ENCODE measurements at places on chromosomes 13 and 19. TPM values are rescaled to one million over a fixed set of nuclear protein-coding genes. Genes with fewer than 3 reads are reported as not detected.

DNA sequence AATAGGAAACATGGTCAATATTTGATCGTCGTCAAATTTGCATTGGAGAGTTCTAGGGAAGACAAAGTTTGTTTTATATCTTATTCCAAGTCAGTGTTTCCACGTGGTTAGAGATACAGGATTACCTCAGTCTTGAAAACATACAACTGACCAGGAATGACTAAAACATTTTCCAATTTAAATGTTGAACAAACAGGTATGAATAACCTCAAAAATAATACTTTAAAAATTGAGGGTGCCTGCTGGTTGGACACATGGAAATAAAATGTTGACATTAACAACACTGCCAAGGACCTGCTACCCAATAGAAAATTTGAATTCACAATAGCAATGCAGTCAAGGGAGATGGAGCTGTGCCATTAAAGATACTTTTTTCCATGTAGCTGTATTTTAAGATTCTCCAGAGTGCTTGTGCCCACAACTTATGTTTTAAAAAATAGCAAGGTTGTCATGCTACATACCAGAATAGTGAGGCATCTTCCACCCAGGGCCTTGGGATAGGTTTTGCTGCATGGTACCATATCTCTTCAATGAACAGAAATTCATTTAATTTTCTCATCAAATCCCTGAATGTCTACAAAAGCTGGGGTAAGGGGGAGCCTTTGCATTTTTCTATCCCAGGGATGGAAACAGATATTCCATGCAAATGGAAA lies 260.8 kb downstream of the EFNB2 start:
- H3K4me1 ChIP-seq: no peaks in the 10 kb centered on the region
- H3K27me3 ChIP-seq: no peaks in the 10 kb centered on the region
- H3K4me3 ChIP-seq: no peak overlapping the region
- no peak for DNase-seq

- no peak overlapping the region for H3K27ac ChIP-seq
- DNase-seq: no peak
- H3K36me3 ChIP-seq: no peaks in the 10 kb centered on the region
- H3K4me3 ChIP-seq: no peak overlapping the region
- H3K27me3 ChIP-seq: no peaks in the 10 kb centered on the region
Observed at GRCh38 chr13:37450276-37450675, 148.3 kb downstream of the POSTN start.

DNA sequence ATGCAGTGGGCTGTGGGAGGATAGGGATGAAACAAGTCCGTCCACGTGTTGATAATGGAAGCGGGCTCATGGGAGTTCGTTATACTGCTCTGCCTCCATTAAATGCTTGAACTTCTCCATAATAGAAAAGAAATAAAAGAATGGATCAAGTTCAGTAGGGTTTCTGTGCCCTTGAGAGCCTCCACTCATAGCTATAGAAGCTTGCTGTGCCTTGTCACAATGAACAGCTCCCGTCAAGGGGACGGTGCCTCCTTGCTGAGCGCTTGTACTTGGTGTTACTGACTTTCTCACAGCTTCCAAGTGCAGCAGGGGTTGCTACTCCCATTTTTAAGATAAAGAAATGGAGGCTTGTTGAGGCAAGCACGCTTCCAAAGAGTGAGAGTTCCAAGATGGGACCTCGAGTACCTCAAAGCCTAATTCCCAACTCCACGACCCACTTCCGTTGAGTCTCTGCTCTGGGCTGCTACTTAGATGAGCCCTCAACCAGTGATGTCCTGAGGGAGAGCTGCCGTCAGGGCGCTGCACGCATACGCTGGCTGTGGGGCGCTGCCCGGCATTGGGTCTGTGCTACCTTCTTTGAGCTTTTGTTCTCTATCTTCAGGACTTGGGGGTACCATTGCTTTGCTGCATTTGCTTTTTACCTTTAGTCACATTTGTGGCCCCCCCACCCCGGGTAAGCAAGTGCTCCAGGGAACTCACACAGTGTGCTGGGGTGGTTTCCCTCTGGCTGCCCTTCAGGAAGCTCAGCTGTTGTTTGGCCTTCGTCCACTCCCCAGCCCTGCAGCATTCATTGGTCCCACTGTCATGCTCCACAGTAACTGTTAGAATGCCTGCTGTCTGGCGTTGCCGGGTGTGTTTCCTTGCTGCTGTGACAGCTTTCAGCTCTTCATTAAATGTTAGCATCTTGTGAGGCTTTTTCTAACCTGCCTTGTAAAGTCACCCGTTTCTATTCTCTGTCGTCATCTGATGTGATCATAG lies 9.5 kb downstream of the SNRNP70 start:
- peaks cover 23% of the 10 kb centered on the region for H3K36me3 ChIP-seq
- no peaks in the 10 kb centered on the region for H3K27me3 ChIP-seq
- no peak overlapping the region for H3K4me3 ChIP-seq
- DNase-seq: no peak
- peaks cover 15% of the 10 kb centered on the region for H3K4me1 ChIP-seq

- H3K27me3 ChIP-seq: no peaks in the 10 kb centered on the region
- H3K4me1 ChIP-seq: peaks cover 19% of the 10 kb centered on the region
Observed at GRCh38 chr19:866769-867300, 7.4 kb downstream of the CFD start.

DNA sequence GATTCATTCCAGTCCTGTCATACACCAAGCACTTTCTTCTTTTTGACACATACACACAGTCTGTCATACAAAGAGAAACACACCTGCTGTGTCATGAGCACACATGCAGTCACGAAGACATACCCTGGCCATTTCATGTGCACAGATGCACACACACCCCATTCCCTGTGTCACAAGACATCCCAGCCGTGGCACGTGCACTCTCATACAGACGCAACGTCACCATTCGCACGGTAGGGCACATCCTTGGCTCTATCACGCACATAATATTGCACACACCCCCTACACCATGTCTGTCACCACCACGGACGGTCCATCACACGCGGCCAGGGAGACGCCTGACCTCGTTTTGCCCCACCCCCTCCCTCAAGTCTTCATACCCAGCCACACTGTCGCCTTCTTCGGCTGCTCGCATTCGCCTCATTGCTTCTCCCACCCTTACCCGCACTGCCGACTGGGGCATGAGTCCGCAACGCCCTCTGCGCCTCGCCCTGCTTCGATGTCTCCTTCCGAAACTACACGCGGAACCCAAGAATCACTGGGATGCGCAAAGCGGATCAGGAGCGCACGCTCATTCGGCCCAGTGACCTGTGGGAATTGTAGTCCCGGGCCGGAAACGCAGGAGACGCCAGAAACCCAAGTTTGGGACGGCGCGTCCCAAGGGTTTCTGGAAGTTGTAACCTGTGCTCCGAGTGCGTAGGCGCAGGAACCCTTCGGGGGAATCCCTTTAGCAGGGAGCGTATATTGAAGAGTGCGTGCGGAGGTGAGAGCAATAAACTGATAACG lies 6.8 kb upstream of the ZNF283 start:
- H3K36me3 ChIP-seq: no peaks in the 10 kb centered on the region
- H3K4me1 ChIP-seq: peaks cover 5% of the 10 kb centered on the region
- H3K4me3 ChIP-seq: no peak overlapping the region

DNA sequence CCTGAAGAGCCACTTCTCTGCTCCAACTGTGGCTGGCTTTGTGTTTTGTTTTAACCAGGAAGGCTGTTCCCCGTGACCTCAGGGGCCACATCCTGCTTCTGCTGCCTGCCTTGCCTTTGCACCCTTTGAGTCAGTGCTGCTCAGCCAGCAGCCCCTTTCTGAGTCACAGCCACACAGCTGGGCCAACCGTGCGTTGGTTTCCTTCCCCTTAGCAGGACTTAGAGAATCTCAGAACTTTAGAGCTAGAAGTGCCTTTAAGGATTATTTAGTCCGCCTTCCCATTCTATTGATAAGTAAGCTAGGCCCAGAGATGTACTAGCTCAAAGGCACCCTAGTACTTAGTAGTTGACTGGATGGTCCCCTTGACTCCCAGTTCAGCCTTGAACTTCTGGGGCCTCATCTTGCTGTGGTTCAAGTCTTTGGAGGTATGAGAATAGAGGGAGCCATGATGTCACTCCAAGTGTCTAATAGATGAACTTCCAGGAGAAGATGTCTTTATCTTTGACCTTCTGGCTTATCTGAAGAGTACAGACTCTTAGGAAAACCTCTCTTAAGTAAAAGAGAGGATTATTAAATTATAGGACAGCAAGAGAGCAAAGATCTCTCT lies 8.0 kb downstream of the RGCC start:
- no peaks in the 10 kb centered on the region for H3K4me1 ChIP-seq
- DNase-seq: peak; percentile 28
- H3K4me3 ChIP-seq: no peak overlapping the region
- H3K27ac ChIP-seq: peak overlapping the region; percentile 58
- no peaks in the 10 kb centered on the region for H3K27me3 ChIP-seq

DNA sequence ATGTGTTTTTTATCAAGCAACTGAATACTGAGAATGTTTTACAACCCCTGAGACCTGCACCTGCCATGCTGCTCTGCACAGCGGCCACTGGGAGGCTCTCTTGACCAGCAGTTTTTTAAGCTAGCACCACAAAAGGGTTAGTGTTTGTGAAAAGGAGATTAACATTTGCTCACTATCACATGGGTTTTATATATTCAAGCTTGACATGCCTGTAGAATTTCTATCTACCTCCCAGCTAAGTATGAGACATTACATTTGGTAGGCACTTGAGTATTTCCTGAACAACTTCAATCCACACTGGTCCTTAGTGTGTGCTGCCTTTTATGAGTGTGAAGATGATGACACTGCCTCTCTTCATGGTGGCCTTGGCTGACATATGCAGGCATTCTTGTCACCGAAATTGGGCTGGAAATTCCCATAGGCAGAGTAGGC lies 1238.9 kb downstream of the UQCRFS1 start:
- H3K4me3 ChIP-seq: no peak overlapping the region
- H3K27ac ChIP-seq: no peak overlapping the region
- no peaks in the 10 kb centered on the region for H3K4me1 ChIP-seq
- no peaks in the 10 kb centered on the region for H3K27me3 ChIP-seq

DNA sequence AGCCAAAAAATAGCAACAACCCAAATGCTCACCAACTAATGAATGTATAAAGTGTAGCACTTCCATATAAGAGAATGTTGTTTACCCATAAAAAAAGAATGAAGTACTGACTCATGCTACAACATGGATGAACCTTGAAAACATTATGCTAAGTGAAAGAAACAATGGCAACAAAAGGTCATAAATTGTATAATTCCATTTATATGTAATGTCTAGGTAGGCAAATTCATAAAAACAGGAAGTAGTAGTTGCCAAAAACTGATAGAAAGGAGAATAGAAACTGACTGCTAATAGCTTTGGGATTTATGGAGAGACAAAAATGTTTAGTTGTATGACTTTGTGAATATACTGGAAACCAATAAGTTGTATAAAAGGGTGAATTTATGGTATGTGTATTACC lies 21.6 kb downstream of the MYCBP2 start:
- H3K36me3 ChIP-seq: no peaks in the 10 kb centered on the region
- no peaks in the 10 kb centered on the region for H3K27me3 ChIP-seq
- no peak for DNase-seq
- H3K4me1 ChIP-seq: peaks cover 35% of the 10 kb centered on the region

- no peak for DNase-seq
- no peaks in the 10 kb centered on the region for H3K27me3 ChIP-seq
- no peak overlapping the region for H3K4me3 ChIP-seq
Observed at GRCh38 chr19:6678690-6679109, 8.7 kb upstream of the TNFSF14 start.

- no peaks in the 10 kb centered on the region for H3K27me3 ChIP-seq
- no peak for DNase-seq
- no peak overlapping the region for H3K27ac ChIP-seq
- no peaks in the 10 kb centered on the region for H3K36me3 ChIP-seq
Observed at GRCh38 chr19:32176591-32176990, 168.8 kb upstream of the ZNF507 start.

DNA sequence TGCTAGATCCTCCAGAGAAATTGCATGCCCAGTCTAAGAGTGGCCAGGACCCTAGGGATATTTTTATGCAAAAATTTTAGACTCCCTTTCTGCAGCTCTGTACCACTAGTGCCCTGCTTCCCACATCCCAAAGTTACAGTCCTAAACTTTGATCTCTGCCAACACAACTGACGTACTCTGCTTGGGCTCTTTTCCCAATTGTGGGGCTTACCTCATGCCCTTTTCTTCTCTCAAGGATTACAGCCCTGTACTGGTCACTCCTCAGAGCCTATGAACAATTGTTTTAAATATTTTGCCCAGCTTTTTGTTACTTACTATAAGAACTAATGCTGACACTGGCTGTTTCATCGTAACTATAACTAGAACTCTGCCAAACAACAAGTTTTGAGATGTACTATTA lies 57.8 kb upstream of the FBXL3 start:
- H3K27ac ChIP-seq: no peak overlapping the region
- H3K27me3 ChIP-seq: no peaks in the 10 kb centered on the region
- peaks cover 25% of the 10 kb centered on the region for H3K36me3 ChIP-seq
- H3K4me3 ChIP-seq: no peak overlapping the region

DNA sequence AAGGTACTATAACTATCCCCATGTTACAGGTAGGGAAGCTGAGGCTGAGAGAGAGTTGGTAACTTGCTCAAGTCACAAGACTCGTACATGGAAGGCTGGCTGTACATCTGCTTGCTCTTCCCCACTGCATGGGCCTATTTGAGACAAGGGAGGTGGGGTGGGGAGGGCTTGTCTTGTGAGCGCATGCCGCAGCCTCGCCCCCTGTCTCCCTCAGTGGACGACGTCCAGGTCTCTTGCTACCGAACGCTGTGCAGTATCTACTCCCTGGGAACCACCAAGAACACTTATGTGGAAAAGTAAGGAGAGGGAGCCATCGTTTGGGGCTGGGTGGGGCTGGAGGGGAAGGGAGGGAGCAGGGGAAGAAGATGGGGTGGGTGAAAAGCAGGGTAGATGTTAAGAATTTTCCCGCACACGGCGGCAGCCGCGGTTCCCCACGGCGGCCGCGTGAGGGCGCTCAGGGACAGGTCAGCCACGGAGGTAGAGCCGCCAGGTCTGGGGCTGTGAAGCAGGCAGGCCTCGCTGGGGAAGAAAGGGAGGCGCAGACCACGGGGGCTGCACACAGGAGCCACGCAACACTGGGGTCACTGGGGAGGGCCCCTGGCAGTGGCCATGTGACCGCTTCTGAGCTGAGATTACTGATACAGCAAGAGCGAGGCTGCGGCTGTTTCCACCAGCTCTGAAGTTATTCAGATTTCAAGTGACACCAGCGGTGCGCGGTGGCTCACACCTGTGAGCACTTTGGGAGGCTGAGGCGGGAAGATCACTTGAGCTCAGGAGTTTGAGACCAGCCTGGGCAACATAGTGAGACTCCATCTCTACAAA lies 81.5 kb downstream of the RYR1 start:
- DNase-seq: peak; percentile 71
- no peak overlapping the region for H3K4me3 ChIP-seq
- H3K27ac ChIP-seq: no peak overlapping the region
- no peaks in the 10 kb centered on the region for H3K36me3 ChIP-seq

GRCh38 chr19:42254089-42254849 lies 659 bp downstream of the ERF start:
- H3K4me1 ChIP-seq: peaks cover 36% of the 10 kb centered on the region
- no peaks in the 10 kb centered on the region for H3K36me3 ChIP-seq
- peak overlapping the region; percentile 98 for H3K27ac ChIP-seq
- DNase-seq: peak; percentile 79

The GPR18 gene
- not detected for total RNA-seq

The KLK2 gene
- not detected for total RNA-seq

The TGFBR3L gene
- 9.9 TPM for total RNA-seq

The SIGLEC6 gene
- not detected for total RNA-seq

The MPHOSPH8 gene
- total RNA-seq: 23.4 TPM

The INAFM1 gene
- total RNA-seq: 10.2 TPM

The ZNF274 gene
- total RNA-seq: 31.6 TPM

The KIR3DL1 gene
- total RNA-seq: not detected

The FFAR1 gene
- 1.6 TPM for total RNA-seq

Measured in body of pancreas (tissue), 4 donors.